ENCODE measurements at places on chromosomes 5 and 9.

GRCh38 chr5:181107699-181108098 is 23.3 kb downstream of the OR2V1 start:
- no peak for DNase-seq

DNA sequence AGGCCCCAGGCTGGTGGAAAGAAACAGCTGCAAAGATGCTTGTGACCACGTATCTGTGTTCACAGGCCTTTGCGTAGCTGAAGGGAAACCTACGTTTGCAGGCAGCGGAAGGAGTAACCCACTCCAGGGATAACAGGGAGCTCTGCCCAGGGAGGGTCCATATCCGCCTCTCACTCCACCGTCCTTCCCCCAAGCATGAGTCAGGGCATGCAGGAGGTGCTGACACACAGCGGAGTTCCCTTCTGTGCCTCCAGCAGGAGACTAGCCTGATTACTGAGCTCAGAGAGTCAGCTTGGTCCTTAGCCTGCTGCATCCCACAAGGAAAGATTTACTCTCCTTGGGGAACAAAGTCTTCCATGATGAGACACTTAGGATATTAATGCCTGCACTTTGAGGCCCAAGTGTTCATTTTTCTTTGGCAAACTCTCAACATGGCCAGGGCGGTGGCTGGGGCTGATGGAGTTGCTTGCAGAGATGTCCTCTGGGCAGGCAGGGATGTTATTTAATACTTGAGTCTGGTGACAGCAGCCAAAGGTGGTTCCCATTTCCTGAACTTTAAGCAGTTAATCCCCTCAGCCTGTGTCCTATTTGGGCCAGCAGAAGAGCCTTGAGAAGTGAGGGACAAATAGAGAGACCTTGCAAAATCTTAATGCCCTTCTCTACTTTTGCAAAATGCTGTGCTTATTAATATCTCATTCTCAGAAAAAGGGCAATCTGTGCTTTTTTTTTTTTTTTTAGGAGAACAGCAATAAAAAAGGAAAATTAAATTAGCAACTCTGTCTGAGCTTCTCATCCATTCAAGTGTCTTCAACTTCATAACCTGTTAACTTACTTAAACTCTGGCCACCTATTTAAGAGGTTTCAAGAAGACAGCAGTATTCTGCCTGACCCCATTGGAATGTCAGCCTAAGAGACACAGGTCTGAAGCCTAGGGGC is 222.1 kb downstream of the HSPA4 start:
- DNase-seq = no peak

- no peak for DNase-seq
Observed at GRCh38 chr9:126844085-126844484, 16.4 kb upstream of the ZBTB34 start.

DNA sequence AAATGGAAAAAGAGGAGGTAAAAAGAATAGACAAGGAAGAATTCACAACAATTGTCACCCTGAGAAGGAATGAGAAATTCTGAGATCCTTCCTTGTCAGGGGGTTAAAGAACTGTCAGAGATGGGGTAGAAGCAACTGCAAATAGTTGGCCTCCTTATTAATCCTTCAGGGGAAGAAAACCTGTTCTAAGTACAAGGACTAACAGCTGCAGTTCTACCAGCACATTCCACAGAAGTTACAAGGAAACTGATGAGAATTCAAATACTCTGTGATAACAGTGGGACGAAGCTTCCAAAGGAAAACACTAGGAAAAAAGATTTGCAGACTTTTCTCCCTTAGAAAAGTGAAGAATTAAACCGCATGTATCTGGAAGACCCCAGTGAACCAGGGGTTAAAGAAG is 93.7 kb downstream of the OR2K2 start:
- DNase-seq = no peak

- peak; percentile 92 for DNase-seq
Observed at GRCh38 chr5:139788294-139788910, 7.2 kb upstream of the PSD2 start.

- DNase-seq = peak; percentile 24
Observed at GRCh38 chr5:149141957-149142851, 911 bp downstream of the ABLIM3 start.

DNA sequence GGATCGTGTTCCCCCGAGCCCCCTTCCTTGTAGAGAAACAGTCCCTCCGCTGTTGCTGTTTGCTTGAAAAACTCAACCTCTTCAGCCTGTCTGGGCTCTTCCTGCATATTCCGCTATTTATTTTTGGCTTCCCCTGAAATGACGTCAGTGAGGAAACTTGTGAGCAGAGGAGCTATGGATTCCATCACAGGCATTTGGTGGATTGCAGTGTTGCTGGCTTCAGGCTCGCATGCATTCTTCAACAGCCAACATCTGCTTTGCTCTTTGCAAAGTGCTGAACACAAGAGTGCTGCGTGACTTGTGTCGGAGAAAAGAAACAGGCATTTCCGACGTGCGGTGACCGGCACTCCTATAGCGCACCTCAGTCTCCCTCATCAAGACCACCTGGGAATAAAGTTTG is 232.7 kb downstream of the RFK start:
- no peak for DNase-seq

DNA sequence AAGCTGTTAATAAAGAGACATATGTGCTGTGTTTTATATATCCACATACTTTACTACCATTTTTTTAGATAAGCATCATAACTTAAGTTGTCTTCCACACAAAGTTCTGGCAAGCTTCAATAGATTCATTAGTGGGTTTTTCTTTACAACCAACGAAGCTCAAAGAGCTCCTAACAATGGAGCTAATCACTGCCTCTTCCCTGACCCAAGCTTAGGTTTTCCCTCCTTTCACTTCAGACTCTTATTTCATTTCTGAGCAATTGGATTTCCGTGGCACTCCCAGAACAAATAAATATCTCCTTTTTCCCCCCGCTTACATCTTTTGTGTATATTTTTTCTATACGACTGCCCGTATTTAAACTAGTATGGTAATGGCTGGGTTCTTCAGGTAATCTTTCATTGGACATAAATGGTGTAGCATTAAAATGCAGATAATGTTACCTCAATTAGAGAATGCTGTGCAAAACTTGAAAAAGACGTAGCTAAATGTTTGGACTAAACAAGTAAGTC is 275.5 kb upstream of the TMEM161B start:
- no peak for DNase-seq

- no peak for DNase-seq
Observed at GRCh38 chr5:160703547-160704189, 148.3 kb downstream of the ATP10B start.

GRCh38 chr5:178346607-178347334 is 114.2 kb upstream of the PHYKPL start:
- peak; percentile 49 for DNase-seq

DNA sequence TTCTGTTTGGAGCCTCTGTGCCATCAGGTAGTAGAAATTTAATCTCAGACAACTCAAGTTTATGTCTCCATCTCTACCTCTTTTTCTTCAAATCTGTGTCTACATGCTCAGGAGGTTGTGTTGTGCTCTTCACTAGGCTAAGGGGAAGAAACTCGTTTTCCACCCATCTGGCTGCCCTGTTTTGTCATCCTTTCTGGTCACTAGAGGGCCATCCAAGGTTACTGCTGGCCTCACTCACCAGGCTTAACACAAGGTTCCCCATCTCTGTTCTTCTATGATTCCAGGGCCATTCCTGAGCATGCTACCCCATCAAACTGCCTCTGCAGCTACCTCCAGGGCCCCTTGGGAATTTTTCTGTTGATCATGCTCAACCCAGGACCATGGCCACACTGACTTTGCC is 213.3 kb upstream of the FBXL7 start:
- DNase-seq = no peak

GRCh38 chr5:95272316-95272929 is 12.5 kb downstream of the MCTP1 start:
- no peak for DNase-seq

DNA sequence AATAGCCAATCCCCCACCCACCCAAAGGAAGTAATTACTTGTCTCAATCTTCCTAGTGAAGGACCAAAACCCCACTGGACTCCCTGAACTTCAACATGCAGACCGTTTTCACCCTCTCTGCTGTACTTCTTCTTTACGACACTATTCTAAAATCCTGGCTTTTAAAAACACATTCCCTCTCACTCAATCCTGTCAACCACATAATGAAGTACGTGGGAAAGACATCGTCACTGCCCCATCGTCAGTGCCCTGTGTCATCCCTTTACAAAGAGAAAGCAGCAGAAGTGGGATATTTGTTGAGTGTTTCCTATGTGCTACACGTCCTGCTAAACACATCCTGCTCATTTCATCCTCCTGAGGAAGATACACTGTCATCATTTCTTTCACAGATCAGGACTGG is 54.2 kb downstream of the MAPKAP1 start:
- DNase-seq = no peak

- no peak for DNase-seq
Observed at GRCh38 chr5:1656271-1656975, 132.7 kb upstream of the LPCAT1 start.

- no peak for DNase-seq
Observed at GRCh38 chr5:145554399-145554798, 280.7 kb downstream of the PRELID2 start.

DNA sequence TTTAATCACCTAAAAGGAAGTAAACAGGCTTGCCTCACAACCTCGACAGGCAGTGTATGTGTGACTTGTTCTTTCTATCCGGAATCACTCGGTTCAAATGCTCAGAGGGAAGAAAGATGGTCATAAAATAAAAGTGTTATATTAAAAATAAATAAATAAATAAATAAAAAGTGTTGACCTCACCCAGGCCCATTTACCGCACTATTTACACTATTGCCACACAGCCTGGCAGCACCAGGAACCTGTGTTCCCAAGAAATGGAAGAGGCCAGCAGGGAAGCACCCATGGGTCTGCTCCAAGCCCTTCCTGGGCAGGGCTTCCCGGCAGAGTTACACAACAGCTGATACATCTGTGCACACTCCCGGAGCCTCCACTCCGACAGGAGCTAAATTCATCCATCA is 127.9 kb downstream of the EFNA5 start:
- DNase-seq = no peak

DNA sequence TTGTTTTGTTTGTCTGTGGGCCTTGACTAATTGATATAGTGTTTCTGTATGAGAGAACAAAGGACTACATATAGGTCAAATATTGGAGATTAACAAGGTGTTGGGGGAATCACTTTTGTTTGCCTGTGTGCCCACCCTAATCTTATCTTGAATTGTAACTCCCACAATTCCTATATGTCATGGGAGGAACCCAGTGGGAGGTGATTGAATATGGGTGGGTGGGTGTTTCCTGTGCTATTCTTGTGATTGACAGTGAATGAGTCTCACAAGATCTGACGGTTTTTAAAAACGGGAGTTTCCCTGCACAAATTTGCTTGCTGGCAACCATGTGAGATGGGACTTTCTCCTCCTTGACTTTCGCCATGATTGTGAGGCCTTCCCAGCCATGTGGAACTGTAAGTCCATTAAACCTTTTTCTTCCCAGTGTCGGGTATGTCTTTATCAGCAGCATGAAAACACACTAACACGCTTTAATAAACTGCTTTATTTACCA is 64.9 kb upstream of the HSPB3 start:
- no peak for DNase-seq

DNA sequence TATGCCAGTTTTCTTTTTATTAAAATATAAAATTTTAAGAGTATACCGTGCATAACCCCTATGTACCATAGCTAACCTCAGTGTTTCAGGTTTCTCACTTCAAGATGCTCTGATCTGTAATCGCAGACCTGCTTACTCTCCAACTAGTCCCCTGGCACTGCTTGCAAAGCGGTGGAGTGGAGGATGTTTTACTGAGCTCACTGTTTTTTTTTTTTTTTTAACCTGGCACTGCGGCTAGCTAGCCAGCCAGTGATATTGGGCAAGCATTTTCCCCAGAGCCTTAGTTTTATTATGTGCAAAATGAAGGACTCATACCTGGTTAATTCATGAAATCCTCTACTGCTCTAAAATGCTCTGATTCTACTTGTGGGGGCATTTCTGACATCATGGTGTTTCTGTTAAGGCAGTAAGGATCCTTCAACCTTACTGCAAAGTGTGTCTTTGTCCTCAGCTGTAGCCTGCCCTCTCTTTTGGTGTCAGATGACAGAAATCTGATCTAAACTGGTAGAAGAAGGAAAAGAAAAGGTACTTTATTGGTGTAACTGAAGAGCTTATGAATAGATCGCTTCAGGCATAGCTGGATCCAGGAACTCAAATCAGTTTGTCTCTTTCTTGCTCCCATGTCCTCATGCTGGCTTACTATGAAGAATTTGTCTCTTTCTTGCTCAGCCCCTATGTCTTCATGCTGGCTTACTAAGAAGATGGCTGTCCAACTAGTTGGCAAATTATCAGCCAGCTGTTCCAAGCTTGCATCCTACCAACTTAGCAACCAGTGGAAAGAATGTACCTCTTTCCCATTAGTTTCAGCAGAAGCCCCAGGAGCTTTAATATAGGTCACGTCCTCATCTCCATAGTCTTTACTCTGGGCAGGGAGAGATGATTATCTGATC is 59.8 kb downstream of the DOCK2 start:
- no peak for DNase-seq

DNA sequence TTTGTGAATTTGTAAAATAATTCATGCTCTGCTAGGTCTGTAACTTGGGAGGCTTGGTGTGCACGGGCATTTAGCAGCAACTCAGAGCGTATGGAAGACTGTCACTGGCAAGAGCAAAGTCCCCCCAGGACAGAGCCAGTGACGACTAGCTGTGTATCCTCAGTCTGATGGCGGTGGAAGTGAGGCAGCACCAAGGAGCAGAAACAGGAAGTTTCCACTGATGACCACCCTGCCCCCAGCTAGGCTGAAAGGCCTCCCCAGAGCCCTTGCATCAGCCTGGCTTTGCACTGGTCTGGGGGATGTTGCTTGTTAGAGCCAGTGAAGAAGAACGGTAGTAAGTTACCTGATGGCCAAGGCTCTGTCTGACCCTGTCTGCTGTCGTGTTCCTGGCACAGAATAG is 66.8 kb upstream of the ABL1 start:
- no peak for DNase-seq

DNA sequence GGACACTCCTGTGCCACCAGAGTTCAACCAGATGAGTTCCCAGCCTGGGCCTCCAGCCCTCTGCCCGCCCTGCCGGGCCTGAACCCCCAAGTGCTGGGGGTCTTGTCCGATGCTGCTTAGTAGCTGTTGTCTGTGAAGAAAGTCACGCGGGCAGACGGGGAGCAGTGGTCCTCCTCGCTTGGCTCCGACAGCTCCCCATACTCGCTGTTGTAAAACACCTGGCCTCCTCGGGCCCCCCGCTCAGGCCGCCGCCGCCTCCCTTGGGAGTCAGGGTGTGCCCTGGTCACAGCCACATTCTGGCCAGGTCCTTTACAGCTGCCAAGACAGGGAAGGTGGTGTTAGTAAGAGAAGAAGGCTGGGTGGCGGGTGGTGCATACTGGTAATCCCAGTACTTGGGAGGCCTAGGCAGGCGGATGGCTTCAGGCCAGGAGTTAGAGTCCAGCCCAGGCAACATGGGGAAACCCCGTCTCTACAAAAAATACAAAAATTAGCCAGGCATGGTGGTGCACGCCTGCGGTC is 11.8 kb upstream of the SCGB3A1 start:
- no peak for DNase-seq
